ENCODE measurements at places on chromosomes 5 and 9.
A peak's percentile ranks its signal among the peaks of the same experiment; 100 is the strongest.

DNA sequence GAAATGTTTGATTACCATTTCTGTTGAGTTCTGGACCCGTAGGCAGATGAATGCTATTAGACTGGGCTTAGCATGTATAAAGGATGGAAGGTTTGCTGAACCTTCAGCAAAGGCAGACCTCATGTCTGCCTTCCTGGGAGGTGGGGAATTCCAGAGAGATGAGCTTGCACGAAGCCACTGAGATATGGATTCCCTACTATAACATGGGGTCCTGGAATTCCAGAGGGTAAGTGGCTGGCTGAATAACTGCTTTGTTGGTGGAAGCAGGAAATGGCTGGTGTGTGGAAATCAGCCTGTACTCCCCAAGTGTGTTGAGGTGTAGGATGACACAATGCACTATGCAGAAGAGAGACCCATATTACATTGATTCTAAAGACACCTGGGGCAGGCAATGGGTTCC lies 526.4 kb downstream of the CTNND2 start:
- H3K36me3 ChIP-seq = no peaks in the 10 kb centered on the region
- no peaks in the 10 kb centered on the region for H3K27me3 ChIP-seq
- H3K4me3 ChIP-seq = no peak overlapping the region
- H3K4me1 ChIP-seq = no peaks in the 10 kb centered on the region

- H3K36me3 ChIP-seq = no peaks in the 10 kb centered on the region
- no peaks in the 10 kb centered on the region for H3K4me1 ChIP-seq
- no peaks in the 10 kb centered on the region for H3K27me3 ChIP-seq
- H3K4me3 ChIP-seq = no peak overlapping the region
- H3K27ac ChIP-seq = no peak overlapping the region
These were observed 47.3 kb upstream of the ACTBL2 start for GRCh38 chr5:57529864-57530263.

DNA sequence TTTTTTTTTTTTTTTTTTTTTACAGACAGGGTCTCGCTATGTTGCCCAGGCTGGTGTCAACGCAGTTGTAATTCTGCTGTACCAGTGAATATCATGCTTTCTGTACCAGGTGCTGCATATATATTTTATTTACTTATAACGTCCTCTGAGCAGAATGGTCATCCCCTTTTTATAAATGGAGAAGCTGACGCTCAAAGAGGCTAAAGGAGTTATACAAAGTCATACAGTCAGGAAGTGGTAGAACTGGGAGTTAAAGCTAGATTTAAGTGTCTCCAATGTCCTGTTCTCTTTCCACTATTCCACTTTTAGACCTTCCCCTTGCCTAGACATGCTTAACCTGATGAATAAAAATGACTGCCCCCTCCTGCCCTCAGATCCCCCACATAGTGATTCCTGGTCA lies 1.2 kb upstream of the SIL1 start:
- no peak for DNase-seq
- no peaks in the 10 kb centered on the region for H3K36me3 ChIP-seq
- H3K4me1 ChIP-seq = peaks cover 20% of the 10 kb centered on the region

DNA sequence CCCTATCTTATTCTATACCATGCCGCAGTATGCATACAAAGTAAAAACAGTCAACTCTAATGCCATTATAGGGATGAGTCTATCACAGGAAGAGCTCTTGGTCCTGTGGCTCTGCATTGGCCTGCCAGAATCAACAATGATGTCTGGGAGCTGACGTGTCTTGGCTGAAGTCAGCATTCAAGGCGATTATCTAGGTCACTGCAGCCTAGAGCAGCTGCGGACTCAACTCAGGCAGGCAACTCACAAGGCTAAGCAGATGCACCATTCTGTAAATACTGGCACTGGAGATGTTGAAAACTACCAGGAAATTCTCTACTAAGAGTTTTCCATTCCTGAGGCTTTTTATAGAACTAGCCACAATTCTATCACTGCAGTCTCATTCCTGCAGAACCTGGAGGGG lies 13.3 kb downstream of the SPATA9 start:
- no peaks in the 10 kb centered on the region for H3K36me3 ChIP-seq
- peak; percentile 76 for DNase-seq
- H3K4me1 ChIP-seq = peaks cover 23% of the 10 kb centered on the region
- H3K27me3 ChIP-seq = no peaks in the 10 kb centered on the region

GRCh38 chr5:125199968-125200865 lies 453.8 kb upstream of the ZNF608 start:
- no peaks in the 10 kb centered on the region for H3K36me3 ChIP-seq
- H3K4me1 ChIP-seq = peaks cover 8% of the 10 kb centered on the region
- no peaks in the 10 kb centered on the region for H3K27me3 ChIP-seq
- no peak overlapping the region for H3K27ac ChIP-seq
- no peak overlapping the region for H3K4me3 ChIP-seq

DNA sequence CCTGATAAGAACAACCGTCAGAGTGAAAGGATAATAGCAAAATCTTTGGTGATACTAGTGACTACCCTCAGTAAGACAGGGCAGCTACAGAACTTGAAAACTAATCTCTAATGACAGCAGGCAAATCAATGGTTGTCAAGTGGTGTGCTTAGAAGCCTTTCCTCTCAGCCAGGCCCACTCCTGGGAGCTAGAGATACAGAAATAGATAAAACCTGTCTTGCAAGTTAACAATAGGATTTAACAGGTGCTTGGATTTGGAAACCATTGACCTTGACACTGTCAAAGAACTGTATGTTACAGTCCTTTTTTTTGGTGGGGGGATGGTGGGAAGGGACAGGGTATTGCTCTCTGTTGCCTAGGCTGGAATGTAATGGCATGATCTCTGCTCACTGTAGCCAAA lies 118.6 kb downstream of the BASP1 start:
- H3K4me1 ChIP-seq = no peaks in the 10 kb centered on the region
- H3K27ac ChIP-seq = no peak overlapping the region
- H3K27me3 ChIP-seq = no peaks in the 10 kb centered on the region
- H3K36me3 ChIP-seq = no peaks in the 10 kb centered on the region

DNA sequence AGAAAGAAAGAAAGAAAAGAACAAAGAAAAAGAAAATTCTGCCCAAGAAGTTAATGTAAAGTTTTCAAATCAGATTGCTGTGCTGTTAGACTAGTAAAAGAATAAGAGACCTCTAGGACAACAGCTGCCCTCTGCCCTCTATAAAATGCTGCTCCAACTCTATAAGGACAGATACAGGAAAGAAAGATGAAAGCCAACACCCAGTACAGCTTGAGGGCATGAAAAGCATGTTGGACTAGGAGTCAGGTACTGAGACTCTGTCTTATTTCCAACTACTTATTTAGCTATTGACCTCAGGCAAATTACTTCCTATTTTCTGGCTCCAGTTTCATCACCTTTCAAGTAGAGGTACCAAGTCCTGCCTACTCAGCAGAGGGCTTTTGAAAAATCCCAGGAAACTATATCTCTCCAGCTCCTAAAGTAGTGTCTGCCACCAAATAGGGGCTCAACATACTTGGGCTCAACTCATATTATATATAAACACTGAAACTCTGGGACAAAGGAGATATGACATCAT lies 5.7 kb downstream of the HBEGF start:
- H3K27ac ChIP-seq = no peak overlapping the region
- H3K27me3 ChIP-seq = no peaks in the 10 kb centered on the region
- no peak overlapping the region for H3K4me3 ChIP-seq
- H3K36me3 ChIP-seq = no peaks in the 10 kb centered on the region
- no peak for DNase-seq

DNA sequence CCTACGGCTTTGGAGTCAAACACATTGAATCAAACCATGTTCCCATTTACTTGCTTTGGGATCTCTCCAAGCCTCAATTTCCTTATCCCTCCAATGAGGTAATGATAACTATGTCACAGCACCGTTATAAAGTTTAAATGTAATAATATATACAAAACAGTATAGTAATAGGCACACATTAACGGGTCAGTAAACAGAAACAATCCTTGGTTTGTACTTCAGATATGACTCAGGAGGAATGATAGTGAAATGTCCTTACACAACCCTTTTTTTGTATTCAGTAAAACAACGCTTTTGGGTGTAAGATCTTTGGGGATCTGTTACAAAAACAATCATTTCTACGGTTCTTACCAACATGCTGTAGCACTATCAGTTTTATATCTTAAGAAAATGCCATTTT lies 178.5 kb upstream of the GNA14 start:
- H3K4me1 ChIP-seq = peaks cover 58% of the 10 kb centered on the region
- no peak for DNase-seq
- H3K36me3 ChIP-seq = no peaks in the 10 kb centered on the region

DNA sequence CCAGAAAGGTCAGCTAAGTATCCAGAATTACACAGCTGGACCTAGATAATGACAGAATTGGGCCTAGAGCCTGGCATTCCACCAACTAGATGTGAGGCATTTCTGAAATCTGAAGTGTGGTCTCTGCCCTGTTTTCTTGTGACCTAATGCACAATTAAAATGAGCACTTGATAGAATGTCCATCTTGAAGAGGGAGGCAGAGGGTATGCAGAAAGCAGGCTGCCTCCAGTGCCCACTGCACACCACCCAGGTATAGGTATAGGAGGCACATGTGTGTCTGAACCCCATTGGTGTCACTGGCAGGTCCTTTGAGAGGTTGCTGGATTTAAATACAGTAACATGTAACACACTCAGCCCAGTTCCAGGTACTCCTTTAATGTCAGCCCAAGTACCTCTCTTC lies 2.4 kb downstream of the MTAP start:
- H3K27me3 ChIP-seq = no peaks in the 10 kb centered on the region
- no peak for DNase-seq
- peaks cover under 1% of the 10 kb centered on the region for H3K36me3 ChIP-seq
- H3K27ac ChIP-seq = no peak overlapping the region
- peaks cover 5% of the 10 kb centered on the region for H3K4me1 ChIP-seq

DNA sequence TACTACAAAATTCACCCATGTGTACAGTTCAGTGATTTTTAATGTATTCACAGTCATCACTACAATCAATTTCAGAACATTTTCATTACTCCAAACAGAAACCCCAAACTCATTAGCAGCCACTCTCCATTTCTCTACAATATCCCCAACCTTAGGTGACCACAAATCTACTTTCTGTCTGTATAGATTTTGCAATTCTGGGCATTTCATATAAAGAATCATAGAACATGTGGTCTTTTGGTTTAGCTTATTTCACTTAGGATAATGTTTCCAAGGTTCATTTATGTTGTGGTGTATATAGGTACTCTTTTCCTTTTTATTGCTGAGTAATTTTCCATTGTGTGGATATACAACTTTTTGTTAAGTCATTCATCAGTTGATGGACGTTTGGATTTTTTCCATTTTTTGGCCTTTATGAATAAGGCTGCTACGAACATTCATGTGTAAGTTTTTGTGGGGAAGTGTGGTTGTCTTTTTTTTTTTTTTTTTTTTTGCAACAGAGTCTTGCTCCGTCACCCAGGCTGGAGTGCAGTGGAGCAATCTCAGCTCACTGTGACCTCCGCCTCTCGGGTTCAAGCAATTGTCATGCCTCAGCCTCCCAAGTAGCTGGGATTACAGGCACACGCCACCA lies 54.5 kb downstream of the DOCK8 start:
- no peaks in the 10 kb centered on the region for H3K27me3 ChIP-seq
- peaks cover 20% of the 10 kb centered on the region for H3K4me1 ChIP-seq
- DNase-seq = no peak
- H3K4me3 ChIP-seq = no peak overlapping the region
- H3K27ac ChIP-seq = peak overlapping the region; percentile 3

GRCh38 chr9:92634712-92635605 lies 35.0 kb downstream of the IPPK start:
- peak overlapping the region; percentile 32 for H3K27ac ChIP-seq
- H3K4me1 ChIP-seq = peaks cover 7% of the 10 kb centered on the region
- no peak overlapping the region for H3K4me3 ChIP-seq
- H3K27me3 ChIP-seq = no peaks in the 10 kb centered on the region
- H3K36me3 ChIP-seq = peaks cover 68% of the 10 kb centered on the region
- DNase-seq = peak; percentile 90

- peaks cover 19% of the 10 kb centered on the region for H3K4me1 ChIP-seq
- no peaks in the 10 kb centered on the region for H3K27me3 ChIP-seq
- H3K36me3 ChIP-seq = peaks cover 51% of the 10 kb centered on the region
- H3K4me3 ChIP-seq = peak overlapping the region; percentile 72
These were observed 905 bp downstream of the CDK9 start for GRCh38 chr9:127786773-127787104.

- DNase-seq = peak; percentile 58
- H3K27me3 ChIP-seq = peaks cover 64% of the 10 kb centered on the region
- peak overlapping the region; percentile 44 for H3K4me3 ChIP-seq
- H3K4me1 ChIP-seq = peaks cover 22% of the 10 kb centered on the region
- H3K36me3 ChIP-seq = no peaks in the 10 kb centered on the region
- H3K27ac ChIP-seq = no peak overlapping the region
These were observed 2.0 kb upstream of the LMX1B start for GRCh38 chr9:126611592-126612325.

All from adrenal gland (tissue), 19 donors.